ENCODE measurements at places on chromosomes 12 and 14.

- DNase-seq = no peak
These were observed 21.1 kb downstream of the PPP1CC start for GRCh38 chr12:110721570-110721969.

DNA sequence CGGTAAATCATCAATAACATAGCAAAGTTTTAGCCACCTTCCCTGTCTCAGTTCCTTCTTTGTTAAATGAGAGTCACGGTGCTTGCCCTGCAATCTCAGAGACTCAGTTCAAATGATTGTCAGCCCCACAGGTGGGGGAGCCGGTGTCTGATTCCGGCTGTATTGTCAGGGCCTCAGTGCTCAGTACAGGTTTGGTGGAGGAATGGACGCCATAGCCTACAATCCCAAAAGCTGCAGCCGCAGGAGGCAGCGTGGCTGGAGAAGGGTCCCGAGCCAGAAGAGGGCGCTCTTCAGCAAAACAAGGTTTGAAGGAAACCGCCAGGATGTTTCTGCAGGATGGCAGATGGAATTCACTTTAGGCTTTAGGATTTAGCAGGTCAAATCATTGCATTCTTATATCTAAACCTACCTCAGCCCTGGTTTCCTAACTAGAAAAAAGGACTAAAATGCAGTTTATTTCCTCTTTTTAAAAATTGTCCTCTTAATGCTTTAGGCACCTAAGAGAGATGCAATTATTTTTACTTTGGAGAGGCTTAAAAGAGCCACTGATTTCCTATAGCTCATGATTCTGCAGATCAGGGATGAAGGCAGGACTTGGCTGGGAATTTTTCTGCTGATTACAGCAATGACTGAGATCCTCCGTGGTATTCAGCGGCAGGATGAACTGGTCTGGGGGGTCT is 29.2 kb downstream of the FOS start:
- no peak for DNase-seq

DNA sequence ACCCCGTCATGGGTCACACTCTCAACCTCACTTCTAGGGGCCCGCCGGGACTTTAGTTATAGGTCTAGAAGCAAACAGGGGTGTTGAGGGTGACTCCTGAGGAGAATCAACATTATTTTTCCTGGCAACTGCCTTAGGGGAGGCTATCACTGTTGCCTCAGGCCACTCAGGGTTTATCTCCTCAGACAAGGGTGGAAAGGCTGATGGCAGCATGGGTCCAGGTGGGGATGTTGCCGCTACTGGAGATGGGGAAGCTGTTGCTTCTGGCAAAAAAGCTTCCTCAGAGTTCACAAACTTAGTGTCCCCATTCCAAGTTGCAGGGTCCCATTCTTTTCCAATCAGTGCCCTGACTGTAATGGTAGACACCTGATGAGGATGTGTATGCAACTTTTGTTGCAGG is 467.4 kb upstream of the RGS6 start:
- DNase-seq = no peak

DNA sequence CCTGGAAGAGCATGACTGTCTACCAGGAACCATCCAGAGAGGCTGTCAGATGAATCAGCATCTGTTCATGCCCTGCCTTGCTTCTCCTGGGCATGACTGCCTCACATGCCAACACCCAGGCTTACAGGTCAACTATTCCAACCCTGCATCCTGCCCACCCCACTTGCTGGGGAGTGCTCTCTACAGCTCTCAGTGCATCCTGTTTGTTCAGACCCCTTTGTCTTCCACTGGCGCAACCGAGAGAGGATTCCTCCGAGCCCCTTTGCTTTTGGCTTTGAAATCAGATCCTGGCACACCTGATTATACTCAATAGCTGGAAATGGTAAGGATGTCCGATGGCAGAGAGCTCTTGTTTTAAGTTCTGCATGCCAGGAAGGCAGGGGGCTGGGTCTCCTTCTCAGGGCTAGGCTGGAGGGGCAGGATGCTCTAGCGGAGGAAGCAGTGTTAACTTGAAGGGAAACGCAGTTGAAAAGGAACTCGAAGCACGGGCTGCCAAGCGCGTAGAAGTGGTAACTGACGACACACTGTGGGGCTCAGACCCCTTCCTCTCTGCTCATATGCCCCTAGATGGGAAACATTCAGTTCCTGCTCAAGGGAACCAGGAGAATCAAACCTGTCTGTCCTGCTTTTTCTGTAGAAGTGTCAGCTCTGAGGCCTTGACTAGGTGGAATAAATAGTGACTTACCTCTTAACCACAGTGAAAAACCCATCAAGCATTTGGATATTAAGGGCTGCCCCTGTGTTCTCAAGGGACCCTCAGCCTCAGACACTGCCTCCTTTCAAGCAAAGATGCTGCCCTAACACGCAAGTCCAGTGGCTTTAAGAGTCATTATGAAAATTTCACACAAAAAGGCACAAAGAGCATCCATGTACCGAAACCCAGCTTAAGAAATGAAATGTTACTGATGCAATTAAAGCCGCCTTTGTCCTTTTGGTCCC is 297.5 kb downstream of the ZFP36L1 start:
- no peak for DNase-seq

GRCh38 chr12:126998747-126999285 is 1268.2 kb upstream of the TMEM132C start:
- DNase-seq = no peak

DNA sequence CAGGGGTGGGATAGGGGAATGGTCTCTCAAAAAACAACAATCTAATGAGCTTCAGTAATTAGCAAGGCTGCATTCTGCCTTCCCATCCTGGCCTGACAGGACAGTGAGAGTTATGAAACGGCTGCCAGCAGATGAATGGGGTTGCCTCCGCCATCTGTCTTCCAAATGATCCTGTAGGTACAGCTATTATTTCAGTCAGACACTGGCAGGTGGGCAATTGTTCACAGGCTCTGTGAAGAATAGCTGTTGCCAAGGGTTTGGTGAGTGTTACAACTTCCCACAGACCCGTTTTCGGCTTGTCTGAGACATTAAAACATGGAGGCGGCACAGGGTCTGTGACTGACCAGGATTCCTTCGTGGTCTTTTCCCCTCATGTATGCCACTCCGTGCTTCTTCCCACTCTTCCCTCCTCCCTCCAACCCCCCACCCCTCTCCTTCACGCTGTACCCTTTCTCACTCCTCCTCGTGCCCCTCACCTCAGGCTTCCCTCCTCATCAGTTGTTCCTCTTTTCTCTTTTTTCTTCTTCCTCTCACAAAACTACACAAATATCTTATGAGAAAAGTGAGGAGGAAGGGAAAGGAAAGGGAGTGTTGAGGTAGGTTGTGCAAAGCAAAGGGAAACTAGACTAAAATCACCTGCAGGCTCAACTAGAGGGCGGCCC is 160.8 kb upstream of the GZMB start:
- DNase-seq = no peak

DNA sequence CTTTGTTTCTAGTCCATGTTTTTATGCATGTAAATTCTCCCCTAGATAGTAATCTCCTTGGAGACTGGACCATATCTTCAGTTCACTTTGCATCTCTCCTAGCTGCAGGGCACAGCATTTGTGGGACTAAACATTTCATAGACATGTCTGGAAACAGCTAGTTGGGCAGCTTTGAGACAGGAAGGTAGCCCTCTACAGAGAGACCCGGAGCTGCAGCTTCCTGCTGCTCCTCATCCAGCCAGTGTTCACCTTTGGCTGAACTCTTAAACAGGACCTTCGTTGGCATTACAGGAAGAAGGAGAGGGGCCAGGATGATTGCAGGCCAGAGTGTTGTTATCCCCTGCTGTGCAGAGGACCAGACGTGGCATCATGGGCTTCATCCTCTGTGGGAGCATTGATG is 52.9 kb downstream of the GNS start:
- no peak for DNase-seq
